Camera-type eye (tissue), 1 donor: ENCODE measurements at places on chromosomes 2 and 18. TPM values are rescaled to one million over a fixed set of nuclear protein-coding genes. Genes with fewer than 3 reads are reported as not detected.

Gene SALL3
- total RNA-seq: 15.2 TPM

Gene ADRA2B
- 1.9 TPM for total RNA-seq

Gene ADAM23
- total RNA-seq: 9.5 TPM

Gene FSIP2
- 5.5 TPM for total RNA-seq

Gene TRIM54
- total RNA-seq: 4.7 TPM

Gene VIL1
- not detected for total RNA-seq

Gene PCGF1
- total RNA-seq: 13.6 TPM

Gene SDC1
- 33.8 TPM for total RNA-seq

Gene LYPD1
- total RNA-seq: 15.8 TPM

Gene XDH
- total RNA-seq: 0.93 TPM

Gene INPP4A
- 46.2 TPM for total RNA-seq

Gene GALNT14
- total RNA-seq: 2.2 TPM

Gene RAB6C
- total RNA-seq: 0.44 TPM

Gene EGR4
- total RNA-seq: not detected

Gene SIGLEC15
- 0.99 TPM for total RNA-seq

Gene HADHB
- total RNA-seq: 111 TPM

Gene PLCL1
- 19.9 TPM for total RNA-seq

Gene NPHP1
- 8.8 TPM for total RNA-seq

Gene TMX3
- 108 TPM for total RNA-seq

Gene ASAP2
- total RNA-seq: 54.6 TPM

Gene VAMP8
- total RNA-seq: 8.5 TPM

Gene NPPC
- 5.2 TPM for total RNA-seq

Gene GKN2
- not detected for total RNA-seq

Gene SFTPB
- total RNA-seq: not detected

Gene IGFBP5
- 508 TPM for total RNA-seq

Gene EMILIN1
- total RNA-seq: 72.2 TPM

Gene IL36A
- total RNA-seq: not detected

Gene TXNDC2
- not detected for total RNA-seq

Gene ZNF385B
- 30.8 TPM for total RNA-seq

Gene KLHL30
- 2.7 TPM for total RNA-seq

Gene RAMP1
- 6.9 TPM for total RNA-seq

Gene C2orf80
- total RNA-seq: not detected

Gene POTEJ
- 0.71 TPM for total RNA-seq

Gene LYG2
- not detected for total RNA-seq

Gene OTOF
- 0.66 TPM for total RNA-seq

Gene SP5
- total RNA-seq: 0.77 TPM

Gene C2orf66
- total RNA-seq: 0.55 TPM

Gene FASTKD1
- 51.5 TPM for total RNA-seq

Gene SERPINB11
- 0.93 TPM for total RNA-seq

Gene AQP12A
- not detected for total RNA-seq

Gene STRN
- total RNA-seq: 37.5 TPM

Gene DSEL
- 32.9 TPM for total RNA-seq

Gene METTL8
- 20.7 TPM for total RNA-seq

Gene SNORC
- total RNA-seq: 0.55 TPM

Gene IL18R1
- 1.6 TPM for total RNA-seq

Gene TMEM200C
- 3.6 TPM for total RNA-seq

Gene TNS1
- 132 TPM for total RNA-seq

Gene C2orf92
- total RNA-seq: 16.2 TPM

Gene FAM210A
- 52.4 TPM for total RNA-seq

Gene TBR1
- 1.7 TPM for total RNA-seq

Gene OTOS
- not detected for total RNA-seq

Gene ZNF892
- 27.9 TPM for total RNA-seq

Gene CPLX4
- total RNA-seq: 46.1 TPM

Gene RNU2-63P
- not detected for total RNA-seq

Gene FBLN7
- 17.3 TPM for total RNA-seq

Gene G6PC2
- 4.2 TPM for total RNA-seq

Gene CENPA
- 2.4 TPM for total RNA-seq

Gene ANO7
- total RNA-seq: 1.4 TPM

Gene SLC14A1
- 7.1 TPM for total RNA-seq

Gene UPP2
- 0.33 TPM for total RNA-seq
